ENCODE measurements at places on chromosomes 2 and 18. TPM values are rescaled to one million over a fixed set of nuclear protein-coding genes. Genes with fewer than 3 reads are reported as not detected.

DNA sequence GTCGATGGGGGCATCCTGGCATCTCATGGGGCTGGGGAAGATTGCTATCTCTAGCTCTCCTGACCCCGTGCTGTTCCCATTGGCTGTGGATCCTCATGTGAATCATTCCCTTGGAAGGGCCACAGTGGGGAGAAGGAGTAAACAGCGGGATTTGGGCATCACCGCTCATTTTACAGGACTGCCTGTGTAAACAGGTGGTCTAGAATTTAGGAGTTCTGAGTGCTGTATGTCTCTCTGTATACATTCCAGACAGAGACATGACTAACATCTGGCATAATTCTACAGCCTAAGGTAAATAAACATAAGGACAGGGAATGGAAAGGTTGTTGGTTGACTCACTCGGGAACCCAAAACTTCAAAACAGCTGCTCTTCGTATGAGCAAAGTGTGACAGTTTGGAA, 92.7 kb downstream of the COPS8 start:
- no peak for DNase-seq

GRCh38 chr2:12076810-12077209, 330.4 kb downstream of the LPIN1 start:
- peak; percentile 58 for DNase-seq

The GCG gene
- not detected for total RNA-seq

The IL36A gene
- not detected for total RNA-seq

The INPP1 gene
- 25.5 TPM for total RNA-seq

DNA sequence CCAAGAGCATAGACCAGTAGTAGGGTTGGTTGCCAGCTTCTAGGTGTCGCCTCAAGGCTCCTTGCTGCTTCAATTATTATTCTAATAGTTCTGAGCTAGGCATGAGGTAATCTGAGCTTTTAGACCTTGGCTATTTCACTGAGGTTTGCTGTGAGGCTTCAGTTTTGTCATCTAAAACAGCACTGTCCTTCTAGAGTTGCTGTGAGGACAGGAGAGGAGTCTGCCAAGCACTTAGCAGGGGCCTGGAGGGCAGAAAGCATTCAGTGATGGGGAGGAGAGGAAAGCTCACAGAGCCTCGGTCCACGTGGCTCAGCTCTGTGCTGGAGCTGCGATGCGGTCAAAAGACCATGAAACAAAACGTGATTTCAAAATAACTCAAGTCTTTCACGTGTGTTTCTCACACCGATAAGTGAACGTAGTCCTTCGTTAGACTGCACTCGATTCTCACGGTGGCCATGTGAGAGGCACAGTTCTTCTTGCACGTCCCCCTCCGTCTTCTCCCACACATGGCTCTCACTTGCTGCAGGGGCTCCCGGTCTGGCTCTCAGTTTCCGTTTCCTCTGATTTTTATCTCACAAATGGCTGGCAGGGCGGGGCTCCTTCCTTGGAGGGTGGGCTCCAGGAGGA, 113.7 kb downstream of the B3GNT2 start:
- DNase-seq = no peak

The NAPG gene
- total RNA-seq = 31.7 TPM

The OR6B2 gene
- not detected for total RNA-seq

The CCDC74A gene
- total RNA-seq = 0.45 TPM

Measured in stomach (tissue), 19 donors.